ENCODE measurements at places on chromosomes 13 and 19. TPM values are rescaled to one million over a fixed set of nuclear protein-coding genes. Genes with fewer than 3 reads are reported as not detected.
A peak's percentile ranks its signal among the peaks of the same experiment; 100 is the strongest.

Gene RFPL4AL1
- not detected for total RNA-seq

Gene FXYD3
- total RNA-seq, result not detected

Gene LILRB4
- not detected for total RNA-seq

GRCh38 chr19:16381756-16382401 lies 57.3 kb downstream of the KLF2 start:
- peak; percentile 57 for DNase-seq
- H3K27me3 ChIP-seq, result no peaks in the 10 kb centered on the region
- peaks cover 11% of the 10 kb centered on the region for H3K4me1 ChIP-seq
- H3K36me3 ChIP-seq, result peaks cover 16% of the 10 kb centered on the region
- H3K4me3 ChIP-seq, result no peak overlapping the region
- H3K27ac ChIP-seq, result peak overlapping the region; percentile 78

GRCh38 chr13:49218493-49219051 lies 1.6 kb upstream of the MLNR start:
- H3K27ac ChIP-seq, result no peak overlapping the region
- no peaks in the 10 kb centered on the region for H3K36me3 ChIP-seq
- H3K4me1 ChIP-seq, result no peaks in the 10 kb centered on the region
- H3K4me3 ChIP-seq, result no peak overlapping the region
- H3K27me3 ChIP-seq, result peaks cover 47% of the 10 kb centered on the region

Measured in fibroblast of lung (primary cell).